Tibial artery (tissue), 4 donors: ENCODE measurements at places on chromosomes 1 and 21.

- DNase-seq = peak; percentile 41
Observed at GRCh38 chr1:219174460-219175211, 958 bp downstream of the LYPLAL1 start.

DNA sequence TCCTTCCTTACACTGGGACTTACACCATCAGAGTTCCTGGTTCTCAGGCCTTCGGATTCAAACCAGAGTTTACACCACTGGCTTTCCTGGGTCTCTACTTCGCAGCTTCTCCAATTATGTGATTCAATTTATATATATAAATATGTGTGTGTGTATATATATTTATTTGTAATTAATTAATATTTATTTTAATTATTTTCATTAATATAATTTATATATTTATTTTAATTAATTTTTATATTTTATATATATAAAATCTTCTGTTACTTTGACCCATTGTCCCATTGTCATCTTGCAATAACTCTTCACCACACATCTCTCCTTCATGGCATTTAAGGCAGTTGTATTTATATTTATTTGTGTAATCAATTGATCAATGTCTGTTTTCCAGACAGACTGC lies 28.4 kb upstream of the ST6GALNAC3 start:
- DNase-seq = no peak

DNA sequence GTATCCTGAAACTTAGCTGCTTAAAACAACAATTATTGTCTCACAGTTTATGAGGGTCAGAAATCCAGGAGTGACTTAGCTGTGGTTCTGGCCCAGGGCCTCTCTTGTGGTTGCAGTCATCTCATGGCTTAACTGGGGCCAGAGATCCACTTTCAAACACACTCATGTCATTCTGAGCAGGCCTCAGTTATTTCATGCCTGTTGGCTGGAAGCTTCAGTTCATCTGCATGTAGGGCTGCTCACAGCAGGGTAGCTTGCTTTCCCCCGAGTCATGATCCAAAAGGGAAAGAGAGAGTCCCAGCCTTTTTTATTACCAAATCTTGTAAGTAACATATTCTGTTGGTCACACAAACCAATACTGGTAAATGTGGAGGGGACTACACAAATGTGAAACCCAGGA lies 96.6 kb upstream of the B3GALT2 start:
- DNase-seq = no peak

- no peak for DNase-seq
Observed at GRCh38 chr1:107076841-107077240, 20.4 kb downstream of the PRMT6 start.

- DNase-seq = no peak
Observed at GRCh38 chr1:34984435-34984792, 733 bp downstream of the TMEM35B start.

GRCh38 chr21:43603233-43603626 lies 56.1 kb downstream of the HSF2BP start:
- no peak for DNase-seq

DNA sequence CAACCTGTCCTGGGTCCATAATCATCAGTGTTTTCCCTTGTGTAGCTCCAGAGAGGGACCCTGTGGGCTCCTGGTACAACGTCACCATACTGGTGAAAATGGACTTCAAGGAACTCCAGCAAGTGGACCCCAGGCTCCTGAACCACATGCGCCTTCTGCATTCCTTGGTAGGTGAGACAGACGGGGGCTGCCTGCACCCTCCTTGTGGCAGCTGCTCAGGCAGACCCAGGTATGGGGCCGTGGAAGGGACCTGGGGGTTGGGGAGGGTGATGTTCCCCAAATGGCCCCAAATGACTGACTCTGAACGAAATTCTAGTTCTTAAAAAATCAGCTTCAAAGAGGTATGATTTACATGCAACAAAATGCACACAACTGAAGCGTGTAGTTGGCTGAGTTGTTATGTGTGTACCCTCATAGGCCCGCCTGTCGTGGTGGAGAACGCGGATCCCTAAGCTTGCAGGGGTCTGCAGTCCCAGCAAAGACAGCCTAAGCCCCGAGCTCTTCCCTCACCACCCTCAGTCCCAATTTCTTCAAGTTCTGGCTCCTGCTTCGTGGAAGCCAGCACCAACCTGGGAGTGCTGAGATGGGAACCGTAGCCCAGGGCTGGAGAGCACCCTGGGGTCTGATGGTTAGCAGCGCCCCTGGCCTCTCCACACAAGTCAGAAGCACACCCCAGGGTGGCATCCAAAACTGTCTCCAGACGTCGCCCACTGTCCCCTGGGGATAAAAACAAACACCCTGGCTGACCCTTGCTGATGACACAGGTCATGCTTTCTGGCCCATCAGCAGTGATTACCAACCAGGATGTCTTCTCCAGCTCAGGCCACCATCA lies 14.3 kb downstream of the UMODL1 start:
- DNase-seq = no peak

DNA sequence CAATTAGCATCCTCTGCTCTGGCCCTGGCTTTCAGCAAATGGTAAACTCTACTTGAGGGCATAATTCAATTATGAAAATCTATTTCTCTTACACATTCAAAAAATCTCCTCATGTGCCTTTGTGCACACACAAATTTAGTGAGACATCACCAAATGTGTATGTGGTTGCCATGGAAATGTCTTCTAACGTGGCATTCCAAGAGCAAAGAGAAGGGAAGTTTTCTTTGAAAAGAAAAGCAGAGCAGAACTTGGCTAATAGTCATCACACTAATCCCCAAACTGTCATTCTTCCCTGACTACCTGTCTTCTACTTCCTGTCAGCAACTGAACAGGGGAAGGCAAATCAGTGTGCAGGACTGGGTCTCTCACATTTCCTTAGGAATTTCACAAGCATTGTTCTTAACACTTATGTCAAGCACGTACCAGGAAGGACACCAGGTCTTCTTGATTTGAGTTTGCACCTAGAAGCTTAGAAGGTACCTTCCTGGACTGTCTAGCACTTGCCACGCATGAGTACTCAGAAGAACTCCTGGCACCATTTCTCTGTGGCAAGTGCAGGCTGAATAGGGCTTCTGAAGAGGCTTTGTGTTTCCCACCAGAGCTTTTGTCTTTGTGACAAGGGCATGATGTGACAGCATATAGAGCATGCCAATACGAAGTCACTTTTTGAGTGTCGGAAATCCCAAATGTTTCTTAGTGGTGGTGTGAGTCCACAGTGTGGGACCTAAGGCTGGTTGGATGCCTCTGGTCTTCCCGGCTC lies 32.3 kb downstream of the MAN1C1 start:
- DNase-seq = no peak

DNA sequence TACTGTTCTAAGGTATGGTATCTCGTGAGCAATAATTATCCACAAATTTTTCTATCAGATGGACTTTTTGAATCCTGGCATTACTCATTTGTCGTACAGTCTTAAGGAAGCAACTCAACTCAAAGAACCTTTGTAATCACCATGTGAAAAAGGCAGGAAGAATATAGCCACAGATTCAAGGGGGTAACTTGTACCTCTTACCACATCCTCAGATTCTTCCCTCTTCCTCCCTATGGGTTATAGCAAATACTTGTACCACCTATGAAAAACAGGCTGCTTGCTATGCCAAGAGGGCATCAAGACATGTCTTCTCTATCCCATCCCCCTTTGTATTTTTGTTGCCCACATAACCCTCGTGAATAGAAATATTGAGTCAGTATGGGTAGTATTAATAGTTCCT lies 616.6 kb upstream of the USP24 start:
- DNase-seq = no peak

DNA sequence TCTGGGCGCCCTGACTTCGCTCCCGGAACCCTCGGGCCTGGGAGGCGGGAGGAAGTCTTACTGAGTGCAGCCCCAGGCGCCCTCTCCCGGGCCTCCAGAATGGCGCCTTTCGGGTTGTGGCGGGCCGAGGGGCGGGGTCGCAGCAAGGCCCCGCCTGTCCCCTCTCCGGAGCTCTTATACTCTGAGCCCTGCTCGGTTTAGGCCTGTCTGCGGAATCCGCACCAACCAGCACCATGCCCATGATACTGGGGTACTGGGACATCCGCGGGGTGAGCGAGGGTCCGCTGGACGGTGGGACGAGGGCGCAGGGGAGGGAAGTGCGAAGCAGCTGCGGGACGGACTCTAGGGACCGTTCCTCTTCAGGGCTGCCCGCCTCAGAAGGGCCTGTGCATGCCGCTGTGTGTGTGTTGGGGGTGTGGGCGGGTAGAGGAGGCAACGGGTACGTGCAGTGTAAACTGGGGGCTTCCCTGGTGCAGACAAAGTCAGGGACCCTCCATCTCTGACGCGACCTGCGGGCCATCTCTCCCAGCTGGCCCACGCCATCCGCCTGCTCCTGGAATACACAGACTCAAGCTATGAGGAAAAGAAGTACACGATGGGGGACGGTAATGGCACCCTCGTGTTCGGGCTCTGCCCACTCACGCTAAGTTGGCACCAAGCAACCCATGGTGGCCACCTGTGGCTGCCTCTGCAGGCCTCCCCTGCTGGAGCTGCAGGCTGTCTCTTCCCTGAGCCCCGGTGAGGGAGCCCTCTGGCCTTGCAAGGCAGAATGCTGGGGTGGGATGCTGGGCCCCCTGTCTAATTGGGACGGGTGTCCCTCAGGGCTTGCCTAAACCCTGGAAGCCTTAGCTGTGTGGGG lies at the start of gene GSTM1:
Gene GSTM1 (plus strand): TSS at position 177 of the 859 bp plus-strand sequence. CDS start 57 bp downstream, at position 234.
- no peak for DNase-seq

DNA sequence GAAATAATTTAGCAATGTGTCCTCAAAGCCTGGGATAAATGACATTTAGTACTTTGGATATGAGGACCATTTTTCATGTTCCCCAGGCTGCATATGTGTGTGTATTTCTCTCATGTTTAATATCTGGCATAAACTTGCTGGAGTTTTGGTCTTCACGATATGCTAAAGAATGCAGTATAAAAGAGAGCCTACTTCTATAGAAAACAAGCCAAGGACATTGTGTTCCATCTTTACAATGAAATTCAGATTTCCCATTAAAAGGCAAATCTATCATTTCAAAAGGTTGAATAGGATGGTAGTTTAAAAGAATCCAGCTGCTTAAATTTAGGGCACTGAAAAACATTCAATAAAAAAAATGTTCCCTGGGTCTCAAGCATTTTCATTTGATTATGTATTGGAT lies 169.0 kb upstream of the C1orf105 start:
- no peak for DNase-seq

- peak; percentile 33 for DNase-seq
Observed at GRCh38 chr1:4091996-4092395, 191.9 kb upstream of the C1orf174 start.

- DNase-seq = no peak
Observed at GRCh38 chr1:42424201-42424600, 31.6 kb downstream of the ZMYND12 start.

DNA sequence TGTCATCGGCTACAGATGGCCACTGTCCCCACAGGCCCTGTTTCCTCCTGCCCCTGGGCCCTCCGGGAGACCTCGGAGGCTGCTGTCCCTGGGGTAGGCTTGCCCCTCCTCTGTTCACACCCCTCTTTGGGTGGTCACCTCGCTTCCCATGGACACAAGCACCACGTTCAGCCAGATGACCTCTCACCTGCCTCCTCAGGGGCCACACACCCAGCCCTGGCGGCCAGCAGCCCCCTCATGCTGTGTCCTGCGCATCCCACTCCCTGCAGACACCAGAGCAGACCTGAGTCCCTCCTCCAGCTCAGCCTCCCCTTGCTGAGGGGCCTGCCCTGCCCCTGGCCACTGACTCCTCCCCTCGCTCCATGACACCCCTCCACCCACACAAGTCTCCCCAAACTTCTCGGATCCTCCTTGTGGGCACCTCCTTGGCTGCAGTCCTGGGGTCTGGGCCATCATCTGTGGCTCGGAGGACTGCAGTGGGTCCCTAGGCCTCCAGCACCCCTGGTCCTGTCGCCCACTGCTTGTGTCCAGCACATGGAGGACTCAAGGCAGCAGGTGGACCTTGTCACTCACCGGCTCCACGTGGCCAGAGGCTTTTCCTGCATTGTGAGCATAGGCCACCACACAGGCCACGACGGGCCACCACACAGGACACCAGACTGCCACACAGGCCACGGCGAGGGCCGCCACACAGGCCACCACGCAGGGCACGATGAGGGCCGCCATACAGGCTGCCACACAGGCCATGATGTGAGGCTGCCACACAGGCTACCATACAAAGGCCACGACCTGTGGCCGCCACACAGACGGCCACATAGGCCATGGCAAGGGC lies 51.1 kb downstream of the MORN1 start:
- no peak for DNase-seq

- no peak for DNase-seq
Observed at GRCh38 chr21:43972850-43973633, 39.1 kb upstream of the TRAPPC10 start.

- DNase-seq = no peak
Observed at GRCh38 chr1:70438529-70438928, 27.5 kb downstream of the CTH start.

- DNase-seq = no peak
Observed at GRCh38 chr21:39453571-39454179, 1.9 kb downstream of the SH3BGR start.

DNA sequence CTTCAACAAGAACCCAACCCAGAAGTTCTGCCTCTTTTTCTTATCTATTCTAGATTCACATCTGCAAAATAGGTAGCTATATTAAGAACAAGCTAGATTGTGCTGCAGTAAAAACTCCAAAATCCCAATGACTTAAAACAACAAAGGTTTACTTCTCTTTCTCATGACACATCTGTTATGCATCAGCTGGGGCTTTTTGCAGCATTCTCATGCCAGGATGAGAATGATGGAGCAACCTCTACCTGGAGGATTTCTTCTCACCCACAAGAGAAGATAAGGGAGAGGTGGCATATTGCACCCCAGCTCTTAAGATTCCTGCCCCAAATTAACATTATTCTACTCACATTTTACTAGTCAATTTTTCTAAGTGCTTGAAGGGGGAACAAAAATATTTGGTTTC lies 152.3 kb upstream of the SPAG17 start:
- DNase-seq = no peak

DNA sequence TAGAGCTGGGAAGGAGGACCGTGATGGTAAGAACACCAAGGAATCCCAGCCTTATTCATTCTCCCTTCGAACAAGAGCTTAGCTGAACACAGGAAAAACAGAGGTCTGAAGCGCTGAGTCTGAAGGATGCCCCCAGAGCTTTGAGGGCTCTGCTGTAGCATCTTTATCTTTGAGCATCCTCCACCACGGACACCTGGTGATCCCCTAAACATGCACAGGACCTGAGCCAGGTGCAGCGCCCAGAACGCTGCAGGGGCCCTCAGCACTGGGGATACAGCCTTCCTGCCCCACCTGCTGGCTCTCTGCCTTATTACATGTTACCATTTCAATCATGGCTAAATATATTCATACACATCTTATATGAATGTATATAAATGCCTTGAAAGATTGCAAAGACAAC lies 7.7 kb upstream of the GPATCH4 start:
- no peak for DNase-seq

DNA sequence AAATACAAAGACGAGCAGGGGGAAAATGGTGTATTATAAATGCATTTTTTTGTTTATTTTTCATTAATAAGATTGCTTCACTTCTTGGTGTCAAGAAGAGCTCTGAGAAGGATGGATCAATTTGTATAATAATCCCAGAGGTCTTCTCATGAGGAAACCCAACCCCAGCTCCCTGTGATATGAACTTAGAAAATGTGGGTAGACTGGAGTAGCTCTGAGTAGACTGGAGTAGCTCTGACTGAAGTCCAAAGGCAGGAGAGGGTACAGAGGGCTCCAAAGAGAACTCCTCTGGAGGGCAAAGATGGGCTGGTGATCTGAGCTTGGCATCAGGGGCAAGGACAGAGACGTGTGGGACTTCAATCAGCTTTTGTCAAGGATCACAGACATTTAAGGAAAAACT lies 21.4 kb downstream of the CDCP2 start:
- DNase-seq = no peak
